ENCODE measurements at places on chromosomes 1 and 21.

DNA sequence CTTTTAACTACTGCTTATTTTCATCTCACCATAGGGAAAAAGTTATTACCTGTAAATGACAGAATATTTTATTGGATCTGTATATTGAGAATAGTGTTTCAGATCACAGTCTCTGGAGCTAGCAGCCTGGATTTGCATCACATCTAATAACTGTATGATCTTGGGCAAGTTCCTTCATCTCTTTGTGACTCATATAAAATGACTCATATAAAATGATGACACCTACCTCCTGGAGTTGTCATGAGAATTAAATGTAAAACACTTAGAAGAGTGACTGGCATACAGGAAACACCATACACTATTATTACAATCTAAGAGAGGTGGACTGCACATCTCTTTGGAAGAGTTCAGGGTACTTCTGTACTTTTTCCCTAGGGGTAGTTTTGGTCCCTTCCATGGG lies 421.3 kb downstream of the NEGR1 start:
- no peak for DNase-seq

GRCh38 chr21:42581336-42581992 lies 67.8 kb downstream of the SLC37A1 start:
- DNase-seq, result no peak

DNA sequence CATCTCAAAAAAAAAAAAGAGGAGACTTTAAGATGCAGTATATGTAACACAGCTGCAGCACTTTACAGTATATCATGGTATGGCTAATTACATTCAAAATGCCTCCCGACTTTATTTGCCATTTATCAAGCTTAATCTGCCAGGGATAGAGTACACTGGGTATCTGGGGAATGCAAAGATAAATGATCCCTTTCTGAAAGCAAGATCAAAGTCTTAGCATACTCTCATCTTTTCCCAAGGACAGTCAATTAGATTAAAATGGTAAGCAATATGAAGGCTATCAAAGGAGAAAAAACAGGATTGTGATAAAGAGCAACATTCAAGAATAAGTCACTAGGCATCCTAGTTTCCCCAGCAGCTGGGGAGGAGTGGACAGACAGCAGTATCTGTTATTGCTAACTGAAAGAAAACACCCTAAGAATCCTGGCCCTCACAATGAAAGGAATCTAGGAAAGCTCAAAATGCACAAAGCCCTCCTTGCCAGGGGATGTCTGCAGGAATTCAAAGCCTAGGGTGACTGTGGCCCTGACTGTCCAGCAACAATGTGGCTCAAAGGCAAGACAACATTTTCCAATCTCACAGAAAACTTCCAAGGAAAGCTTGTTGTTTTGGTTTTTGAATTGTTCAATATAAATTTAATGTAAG lies 56.7 kb upstream of the RAP1GAP start:
- DNase-seq, result no peak

DNA sequence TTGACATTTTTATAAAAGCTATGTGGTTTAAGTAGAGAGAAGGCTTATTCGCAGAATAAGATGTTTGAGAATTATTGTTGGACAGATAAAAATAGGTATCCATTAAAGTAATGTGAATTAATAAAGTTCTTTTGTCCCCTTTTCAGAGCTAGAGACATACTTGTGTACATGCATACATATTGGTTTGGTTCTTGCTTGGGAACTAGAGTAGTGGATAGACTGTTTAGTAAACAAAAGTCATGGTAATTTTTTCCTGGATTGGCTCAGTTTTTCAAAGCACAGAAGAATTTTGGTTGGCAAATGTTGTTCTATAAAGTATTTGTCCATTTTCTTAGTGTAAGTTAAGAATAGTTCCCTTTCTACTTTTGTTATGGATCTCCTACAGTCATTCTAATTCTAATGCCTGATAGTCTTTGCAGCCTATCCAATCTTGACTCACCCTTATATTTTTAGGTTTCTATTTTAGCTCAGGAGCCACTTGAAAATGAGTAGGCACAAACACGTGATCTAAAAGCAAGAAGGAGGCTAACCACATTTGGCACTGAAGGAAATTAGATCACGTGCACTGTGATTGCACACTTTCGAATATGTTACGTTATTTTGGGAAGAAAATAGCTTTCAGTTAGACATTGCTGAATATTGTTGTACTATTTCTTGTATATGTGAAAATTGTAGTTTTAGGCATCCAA lies 47.0 kb downstream of the RABGAP1L start:
- DNase-seq, result no peak

DNA sequence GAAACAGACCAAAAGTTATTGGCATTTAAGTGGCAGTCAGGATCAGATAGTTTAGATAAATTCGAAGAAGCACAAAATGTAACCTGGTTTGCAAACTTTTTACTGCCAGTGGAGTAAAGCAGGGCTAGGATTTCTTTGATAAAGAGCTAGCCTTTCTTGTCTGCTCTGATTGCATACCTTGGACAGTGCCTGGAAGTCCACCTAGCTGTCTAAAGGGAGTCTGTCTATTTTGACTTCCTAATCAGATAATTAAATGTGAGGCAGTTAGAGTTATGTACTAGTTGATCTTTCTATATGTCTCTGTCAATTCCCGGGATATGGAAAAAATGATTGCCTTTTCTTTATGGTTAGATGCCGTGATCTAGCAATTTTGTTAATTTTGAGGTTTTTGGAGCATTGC lies 4.1 kb downstream of the GPSM2 start:
- DNase-seq, result no peak

DNA sequence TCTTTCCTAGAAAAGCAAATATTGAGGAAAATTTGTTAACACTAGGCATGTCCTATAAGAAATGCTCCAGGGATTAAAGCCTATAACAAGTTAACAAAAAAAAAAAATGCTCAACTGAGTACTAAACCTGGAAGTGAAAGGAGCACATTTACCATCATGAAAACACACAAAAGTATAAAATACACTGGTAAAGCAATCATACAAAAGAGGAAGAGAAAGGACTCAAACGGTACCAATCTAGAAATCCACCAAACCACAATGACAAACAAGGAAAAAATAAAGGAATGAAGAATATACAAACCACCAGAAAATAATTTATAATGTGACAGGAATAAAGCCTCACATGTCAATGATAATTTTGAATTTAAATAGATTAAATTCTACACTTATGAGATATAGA lies 21.2 kb downstream of the CD1E start:
- no peak for DNase-seq

DNA sequence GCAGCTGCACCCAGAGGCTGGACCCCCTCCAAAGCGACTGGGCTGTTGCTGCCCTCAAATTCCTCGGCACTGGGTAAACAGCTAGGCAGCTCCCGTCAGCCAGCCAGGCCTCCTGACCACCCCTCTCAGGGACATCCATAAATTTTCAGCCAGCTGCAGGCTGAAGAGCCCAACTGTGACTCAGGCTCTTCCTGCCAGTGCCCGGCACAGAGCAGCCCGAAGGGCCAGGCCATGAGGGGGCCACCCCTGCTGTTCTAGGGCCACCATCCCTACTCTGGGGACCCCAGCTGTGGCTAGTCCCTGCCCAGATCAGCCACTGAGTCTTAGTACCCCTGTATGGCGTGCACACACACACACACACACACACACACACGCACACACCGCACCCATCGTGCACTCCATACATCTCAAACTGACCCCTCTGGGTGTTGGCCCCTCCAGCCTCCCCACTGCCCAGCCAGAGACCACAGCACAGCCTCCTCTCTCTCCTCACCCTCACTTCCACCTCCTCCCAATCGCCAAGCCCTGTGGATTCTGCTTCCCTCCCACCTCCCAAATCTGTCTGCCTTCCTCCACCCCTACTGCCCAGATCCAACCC lies 6.2 kb upstream of the LAPTM5 start:
- no peak for DNase-seq

GRCh38 chr1:201631037-201631436 lies 92.1 kb downstream of the NAV1 start:
- no peak for DNase-seq

DNA sequence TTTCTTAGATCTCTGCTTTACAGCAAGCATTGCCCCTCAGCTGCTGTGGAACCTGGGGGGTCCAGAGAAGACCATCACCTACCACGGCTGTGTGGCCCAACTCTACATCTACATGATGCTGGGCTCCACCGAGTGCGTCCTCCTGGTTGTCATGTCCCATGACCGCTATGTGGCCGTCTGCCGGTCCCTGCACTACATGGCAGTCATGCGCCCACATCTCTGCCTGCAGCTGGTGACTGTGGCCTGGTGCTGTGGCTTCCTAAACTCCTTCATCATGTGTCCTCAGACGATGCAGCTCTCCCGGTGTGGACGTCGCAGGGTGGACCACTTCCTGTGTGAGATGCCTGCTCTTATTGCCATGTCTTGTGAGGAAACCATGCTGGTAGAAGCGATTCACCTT lies 33.4 kb upstream of the OR2B11 start:
- no peak for DNase-seq

DNA sequence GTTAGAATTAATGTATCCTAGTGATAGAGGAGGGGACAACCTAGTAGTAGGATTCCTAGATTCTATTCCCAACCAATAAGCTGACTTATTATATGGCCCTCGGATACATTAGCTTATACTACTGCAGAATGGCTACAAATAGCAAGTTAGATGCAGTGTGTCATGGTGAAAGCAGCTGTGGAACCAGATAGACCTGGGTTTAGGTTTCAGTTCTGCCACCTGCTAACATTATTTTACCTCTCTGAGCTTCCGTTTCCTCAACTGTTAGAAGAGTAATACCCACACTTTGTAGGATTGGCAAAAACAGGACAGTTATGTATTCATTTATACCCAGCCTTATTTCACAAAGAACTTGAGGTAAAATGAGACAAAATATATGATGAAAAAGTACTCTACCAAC lies 21.6 kb upstream of the MAGOH start:
- no peak for DNase-seq

DNA sequence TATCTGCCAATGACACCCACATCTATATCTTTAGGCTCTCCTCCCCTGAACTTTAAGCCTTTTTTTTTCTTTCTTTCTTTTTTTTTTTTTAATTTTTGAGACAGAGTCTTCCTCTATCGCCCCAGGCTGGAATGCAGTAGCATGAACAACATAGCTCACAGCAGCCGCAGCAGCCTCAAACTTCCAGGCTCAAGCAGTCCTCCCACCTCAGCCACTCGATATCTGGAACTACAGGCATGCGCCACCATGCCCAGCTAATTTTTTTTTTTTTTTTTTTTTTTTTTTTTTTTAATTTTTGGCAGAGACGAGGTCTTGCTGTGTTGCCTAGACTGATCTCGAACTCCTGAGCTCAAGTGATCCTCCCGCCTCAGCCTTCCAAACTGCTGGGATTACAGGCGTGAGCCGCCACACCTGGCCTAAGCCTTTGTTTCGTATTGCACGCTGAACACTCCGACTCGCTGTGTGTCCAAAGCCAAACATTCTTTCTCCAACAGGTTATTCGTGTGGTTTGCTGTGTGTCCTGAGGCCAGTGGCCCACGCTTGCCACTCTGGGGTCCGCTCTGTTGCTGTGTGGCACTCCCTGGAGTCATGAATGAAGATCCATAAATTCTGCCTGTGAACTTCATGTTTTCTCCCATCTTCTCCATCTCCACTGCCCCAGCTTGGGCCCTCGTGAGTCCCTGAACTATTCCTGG lies 119.4 kb downstream of the CAMTA1 start:
- DNase-seq, result no peak

DNA sequence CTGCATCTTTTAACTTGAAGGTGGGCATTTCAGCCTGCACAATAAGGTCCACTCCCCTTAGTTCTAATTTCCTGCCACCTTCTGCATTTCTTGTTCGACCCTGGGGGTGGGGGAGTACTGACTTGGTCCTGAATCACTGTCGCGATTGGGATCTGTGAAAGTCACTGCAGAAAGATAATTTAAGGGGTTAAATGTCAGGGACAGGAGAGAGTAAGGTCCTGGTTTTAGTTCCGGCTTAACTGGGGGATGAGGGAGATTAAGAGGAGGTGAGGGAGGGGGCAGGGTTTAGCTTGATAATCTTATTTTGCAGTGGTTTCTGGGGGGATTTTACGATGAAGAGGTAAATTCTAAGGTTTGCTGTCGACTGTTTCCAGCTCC lies 128.1 kb downstream of the MRPS6 start:
- DNase-seq, result no peak

DNA sequence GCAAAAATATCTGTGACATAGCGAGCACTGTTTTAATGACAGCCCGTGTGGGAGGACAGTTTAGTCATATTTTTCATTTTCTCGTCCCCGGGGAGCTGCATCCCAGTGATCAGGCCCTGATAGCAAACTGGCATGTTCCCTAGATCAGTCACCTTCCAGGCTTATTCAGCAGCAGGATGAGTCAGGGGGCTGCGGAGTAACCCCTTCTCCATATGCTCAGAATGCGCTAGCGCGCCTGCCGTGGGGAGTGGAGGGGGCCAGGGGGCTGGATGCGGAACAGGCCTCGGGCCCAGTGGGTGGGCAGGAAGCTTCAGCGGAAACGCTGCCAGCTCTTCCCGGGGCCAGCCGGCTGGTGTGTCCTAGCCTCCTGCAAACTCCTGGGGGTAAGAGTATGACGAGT lies 94.0 kb downstream of the KCND3 start:
- no peak for DNase-seq

- DNase-seq, result no peak
Observed at GRCh38 chr1:198363625-198364151, 176.8 kb downstream of the ATP6V1G3 start.
